ENCODE measurements at places on chromosomes 5 and 9. TPM values are rescaled to one million over a fixed set of nuclear protein-coding genes. Genes with fewer than 3 reads are reported as not detected.

PCDHGA1 gene
- total RNA-seq, result 0.34 TPM

TRPM6 gene
- 1.1 TPM for total RNA-seq

COMMD10 gene
- total RNA-seq, result 40.6 TPM

MARCOL gene
- total RNA-seq, result not detected

ARHGEF37 gene
- total RNA-seq, result 0.82 TPM

NR5A1 gene
- total RNA-seq, result not detected

FAM13B gene
- 15.8 TPM for total RNA-seq

TOPORS gene
- 11.9 TPM for total RNA-seq

STKLD1 gene
- 1.4 TPM for total RNA-seq

PFN3 gene
- not detected for total RNA-seq

CNTRL gene
- 6.3 TPM for total RNA-seq

SGCD gene
- 3.7 TPM for total RNA-seq

CCL27 gene
- not detected for total RNA-seq

FBXO38 gene
- 19.2 TPM for total RNA-seq

SNX30 gene
- 4.3 TPM for total RNA-seq

MEIKIN gene
- total RNA-seq, result not detected

GRIA1 gene
- total RNA-seq, result not detected

PDE8B gene
- total RNA-seq, result 0.82 TPM
